Adipocyte (in vitro differentiated cells): ENCODE measurements at places on chromosomes 5 and 9.

- peak; percentile 66 for DNase-seq
These were observed 14.1 kb downstream of the LCN10 start for GRCh38 chr9:136728548-136729123.

DNA sequence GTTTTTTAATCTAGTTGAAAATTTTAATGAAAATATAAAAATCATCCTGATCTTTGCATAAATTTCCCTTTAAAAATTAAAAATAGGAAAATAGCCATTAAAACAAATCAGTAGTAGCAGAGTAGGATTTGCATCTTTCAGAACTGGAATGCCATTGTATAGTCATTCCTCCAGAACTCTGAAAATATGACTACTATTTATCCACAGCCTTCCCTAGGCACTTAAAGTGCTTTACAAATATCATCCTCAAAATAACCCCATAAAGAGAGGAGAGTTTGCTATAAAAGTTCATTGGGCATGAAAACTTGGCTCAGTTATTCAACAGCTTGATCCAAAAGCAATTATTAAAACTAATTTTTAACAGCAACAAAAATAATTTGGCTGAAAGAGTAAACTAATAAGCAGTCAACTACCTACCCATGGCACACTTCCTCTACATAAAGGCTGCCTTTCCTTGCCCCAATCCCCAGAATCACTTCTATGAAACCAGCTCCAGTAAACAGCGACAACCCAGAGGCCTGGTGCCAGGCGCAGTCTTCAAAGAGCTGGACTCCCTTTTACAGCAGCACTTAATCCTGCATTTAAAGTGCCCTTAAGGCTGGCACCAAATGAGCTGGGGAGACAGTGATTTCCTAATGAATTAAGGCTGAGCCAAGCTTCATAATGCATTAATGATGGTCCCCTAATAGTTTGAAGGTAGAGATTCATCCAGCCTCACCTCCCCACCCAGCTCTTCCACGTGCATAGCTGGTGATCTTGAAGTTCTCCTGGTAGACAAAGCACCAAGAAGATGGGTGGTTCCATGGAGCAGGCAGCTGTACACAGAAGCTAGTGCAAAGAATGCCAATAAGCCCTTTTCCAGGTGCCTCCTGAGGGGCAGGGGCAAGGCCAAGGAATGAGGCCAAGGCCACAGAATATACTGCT lies 36.1 kb downstream of the LHFPL2 start:
- no peak for DNase-seq

- DNase-seq: no peak
These were observed 31.6 kb upstream of the PRDM12 start for GRCh38 chr9:130632841-130633240.

- DNase-seq: peak; percentile 48
These were observed 370.6 kb downstream of the DMRTA1 start for GRCh38 chr9:22817181-22817580.

DNA sequence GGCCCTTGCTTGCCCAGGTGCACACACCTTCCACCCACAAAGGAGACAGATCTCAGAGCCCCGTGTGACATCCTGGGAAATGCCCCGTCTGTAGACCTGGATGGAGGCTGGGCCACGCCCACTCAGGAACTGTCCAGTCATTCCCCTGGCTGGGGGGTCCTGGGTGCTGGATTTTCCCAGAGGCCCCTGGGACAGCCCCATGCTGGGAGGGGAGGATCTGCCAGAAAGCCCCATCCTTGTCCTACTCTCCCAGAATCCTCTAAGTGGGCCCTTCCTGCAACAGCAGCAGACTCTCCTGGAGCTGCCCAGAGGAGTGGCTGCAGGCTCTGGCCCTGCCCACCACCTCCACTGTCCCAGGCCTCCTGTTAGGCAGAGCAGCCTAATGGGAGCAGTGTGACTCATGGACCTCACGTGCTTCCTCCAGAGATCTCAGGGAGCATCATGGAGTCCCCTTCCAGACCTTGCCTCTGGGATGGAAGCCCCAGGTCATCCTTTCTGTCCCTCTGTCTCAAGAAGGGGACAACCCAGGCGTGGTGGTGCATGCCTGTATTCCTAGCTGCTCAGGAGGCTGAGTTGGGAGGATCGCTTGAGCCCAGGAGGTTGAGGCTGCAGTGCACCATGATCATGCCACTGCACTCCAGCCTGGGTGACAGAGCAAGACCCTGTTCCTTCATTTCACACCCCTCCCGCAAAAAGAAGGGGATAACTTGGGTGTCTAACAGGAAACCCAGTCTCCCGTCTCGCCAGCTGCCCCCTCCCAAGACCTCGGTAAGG lies 51.7 kb downstream of the JADE2 start:
- DNase-seq: no peak

- peak; percentile 64 for DNase-seq
These were observed 4.3 kb upstream of the DHFR start for GRCh38 chr5:80659106-80659505.

GRCh38 chr9:77210116-77210515 lies 32.8 kb downstream of the VPS13A start:
- DNase-seq: no peak

DNA sequence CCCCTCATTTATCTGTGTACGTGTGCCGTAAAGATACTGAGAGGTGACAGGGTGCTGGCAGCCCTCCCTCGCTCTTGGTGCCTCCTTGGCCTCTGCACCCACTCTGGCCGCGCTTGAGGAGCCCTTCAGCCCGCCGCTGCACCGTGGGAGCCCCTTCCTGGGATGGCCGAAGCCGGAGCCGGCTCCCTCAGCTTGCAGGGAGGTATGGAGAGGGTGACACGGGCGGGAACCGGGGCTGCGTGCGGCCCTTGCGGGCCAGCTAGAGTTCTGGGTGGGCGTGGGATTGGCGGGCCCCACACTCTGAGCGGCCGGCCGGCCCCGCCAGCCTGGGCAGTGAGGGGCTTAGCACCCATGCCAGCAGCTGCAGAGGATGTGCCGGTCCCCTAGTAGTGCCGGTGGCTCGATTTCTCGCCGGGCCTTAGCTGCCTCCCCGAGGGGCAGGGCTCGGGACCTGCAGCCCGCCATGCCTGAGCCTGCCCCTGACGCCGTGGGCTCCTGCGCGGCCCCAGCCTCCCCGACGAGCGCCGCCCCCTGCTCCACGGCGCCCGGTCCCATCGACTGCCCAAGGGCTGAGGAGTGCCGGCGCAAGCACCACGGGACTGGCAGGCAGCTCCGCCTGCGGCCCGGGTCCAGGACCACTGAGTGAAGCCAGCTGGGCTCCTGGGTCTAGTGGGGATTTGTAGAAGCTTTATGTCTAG lies 21.6 kb downstream of the NKX2-5 start:
- DNase-seq: no peak

- DNase-seq: peak; percentile 84
These were observed 6.9 kb upstream of the NDUFB6 start for GRCh38 chr9:32579706-32580331.

DNA sequence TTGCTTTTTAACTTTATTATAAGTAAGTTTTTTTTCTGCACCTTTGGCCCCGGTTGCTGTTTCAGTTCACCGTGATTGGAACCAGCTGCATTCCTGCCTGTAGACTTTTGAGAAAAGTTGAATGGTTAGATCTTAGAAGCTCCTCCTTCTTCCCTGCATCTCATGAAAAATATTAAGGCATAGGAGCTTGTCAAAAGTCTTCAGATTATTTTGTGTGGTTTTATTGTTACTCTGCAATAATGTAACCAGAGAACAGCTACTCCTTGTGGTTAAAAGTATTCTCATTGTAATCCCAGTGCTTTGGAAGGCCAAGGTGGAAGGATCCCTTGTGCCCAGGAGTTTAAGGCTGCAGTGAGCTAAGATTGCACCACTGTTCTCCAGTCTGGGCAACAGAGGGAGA lies 3.3 kb upstream of the SLC2A8 start:
- DNase-seq: peak; percentile 71

- DNase-seq: no peak
These were observed 80.7 kb downstream of the ANKH start for GRCh38 chr5:14790911-14791310.

- peak; percentile 36 for DNase-seq
These were observed 470.8 kb downstream of the ENC1 start for GRCh38 chr5:74169701-74170100.

DNA sequence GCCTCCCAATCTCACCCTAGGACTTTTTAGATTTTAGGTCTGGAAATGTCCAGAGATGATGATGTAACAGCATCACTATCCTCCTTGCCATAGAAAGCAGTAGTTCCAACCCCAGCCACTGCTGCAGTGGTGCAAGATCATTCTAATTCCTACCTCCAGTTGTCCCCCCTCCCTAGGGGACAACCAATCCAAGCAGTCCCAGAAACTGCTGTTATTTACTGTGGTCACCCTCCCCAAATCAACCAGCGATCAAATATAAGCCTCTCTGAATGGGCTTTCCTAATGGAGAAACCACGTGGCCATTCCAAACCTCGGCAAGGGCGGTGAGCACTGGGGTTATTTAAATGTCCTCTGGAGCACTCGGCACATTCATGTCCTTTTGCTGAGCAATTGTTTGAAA lies 159.8 kb downstream of the SLF1 start:
- no peak for DNase-seq

DNA sequence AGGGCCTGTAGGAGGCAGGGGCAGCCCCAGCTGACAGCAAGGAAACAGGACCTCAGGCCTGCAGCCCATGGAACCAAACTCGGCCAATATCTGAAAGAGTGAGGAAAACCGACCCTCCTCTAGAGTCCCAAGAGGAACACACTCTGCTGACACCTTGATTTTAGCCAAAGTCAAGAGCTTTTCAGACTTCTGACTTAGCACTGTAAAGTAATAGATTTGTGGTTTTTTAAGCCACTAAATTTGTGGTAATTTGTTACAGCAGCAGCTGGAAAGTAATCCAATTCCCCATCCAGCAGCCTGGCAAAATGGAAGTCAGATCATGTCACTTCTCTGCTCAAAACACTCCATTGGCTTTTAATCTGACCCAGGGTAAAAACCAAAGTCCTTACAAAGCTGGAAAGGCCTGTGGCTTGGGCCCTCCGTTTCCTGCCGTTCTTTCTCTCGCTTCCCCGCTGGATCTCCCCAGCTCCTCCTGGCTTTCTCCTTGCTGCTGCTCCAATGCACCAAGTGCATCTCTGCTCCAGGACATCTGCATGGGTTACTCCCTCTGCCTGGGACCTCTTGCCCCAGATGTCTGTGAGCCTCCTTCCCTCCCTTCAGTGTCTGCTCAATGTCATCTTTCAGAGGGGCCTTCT lies 79.0 kb downstream of the C5orf15 start:
- DNase-seq: no peak

- DNase-seq: peak; percentile 58
These were observed 162.5 kb upstream of the GAS1 start for GRCh38 chr9:87109851-87110250.

DNA sequence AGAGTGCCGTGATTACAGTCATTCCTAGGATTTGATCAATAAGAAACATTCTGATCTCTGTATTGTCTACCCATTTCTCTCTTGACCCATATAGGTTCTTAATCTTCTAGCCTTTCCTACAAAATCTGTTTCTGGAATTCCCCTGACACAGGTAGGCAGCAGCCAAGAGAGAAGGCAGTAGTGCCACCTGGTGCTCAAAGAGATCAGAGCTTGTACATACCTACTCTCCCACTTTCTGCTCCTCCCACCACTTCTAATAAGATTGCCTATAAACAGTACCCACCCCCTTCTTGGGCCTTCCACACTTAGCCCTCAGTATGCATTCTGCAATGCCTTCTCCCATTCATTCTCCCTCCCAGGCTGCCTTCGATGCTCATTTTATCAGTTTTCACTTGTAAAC lies 117.4 kb upstream of the RORB start:
- no peak for DNase-seq
